IMR-90 (cell line): ENCODE measurements at places on chromosomes 16 and 17.

- no peak for DNase-seq
These were observed 593 bp upstream of the WDR45B start for GRCh38 chr17:82648742-82649331.

DNA sequence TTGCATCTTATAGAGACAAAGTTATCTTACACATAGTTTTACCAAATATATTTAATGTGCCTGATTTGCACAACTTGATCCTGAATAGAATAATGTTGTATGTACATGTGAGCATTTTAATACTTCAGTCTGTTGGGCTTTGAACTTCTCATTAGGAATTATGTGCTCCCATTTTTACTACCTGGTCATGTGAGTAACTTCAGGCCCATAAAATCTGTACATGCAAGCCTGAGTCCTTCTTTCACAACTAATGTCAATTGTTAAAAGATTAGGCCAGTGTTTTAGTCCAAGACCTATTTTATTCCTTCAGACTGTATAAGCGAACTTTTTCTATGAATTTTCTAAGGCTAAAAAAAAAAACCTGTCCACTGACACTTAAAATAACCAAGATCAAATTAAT is 715.4 kb downstream of the CDH8 start:
- DNase-seq: no peak

- DNase-seq: no peak
These were observed 7.9 kb upstream of the WFIKKN1 start for GRCh38 chr16:622920-623280.

GRCh38 chr17:83199500-83200201 is 120.2 kb downstream of the METRNL start:
- peak; percentile 49 for DNase-seq

DNA sequence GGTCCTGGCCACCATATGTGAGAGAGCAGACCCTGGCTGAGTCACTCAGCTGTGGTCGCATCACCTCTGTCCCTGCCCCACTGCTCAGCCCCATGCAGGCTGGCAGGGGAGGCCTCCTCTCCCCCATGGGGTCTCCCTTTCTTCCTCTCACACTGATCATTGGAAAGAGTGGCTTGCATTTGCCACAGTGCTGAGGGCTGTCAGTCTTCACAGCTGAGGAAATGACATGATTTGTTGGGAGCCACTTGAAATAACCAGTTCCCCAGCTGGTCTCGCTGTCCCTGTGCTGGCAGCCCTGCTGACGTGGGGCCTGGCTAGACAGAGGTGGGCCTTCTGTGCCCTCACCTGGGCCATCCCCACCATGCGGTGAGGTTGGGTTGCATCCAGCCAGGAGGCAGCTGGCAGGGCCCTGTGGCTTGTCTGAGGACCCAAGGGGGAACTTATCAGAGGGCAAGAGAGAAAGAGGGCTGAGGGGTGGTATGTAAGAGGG is 30.1 kb upstream of the MED9 start:
- no peak for DNase-seq

DNA sequence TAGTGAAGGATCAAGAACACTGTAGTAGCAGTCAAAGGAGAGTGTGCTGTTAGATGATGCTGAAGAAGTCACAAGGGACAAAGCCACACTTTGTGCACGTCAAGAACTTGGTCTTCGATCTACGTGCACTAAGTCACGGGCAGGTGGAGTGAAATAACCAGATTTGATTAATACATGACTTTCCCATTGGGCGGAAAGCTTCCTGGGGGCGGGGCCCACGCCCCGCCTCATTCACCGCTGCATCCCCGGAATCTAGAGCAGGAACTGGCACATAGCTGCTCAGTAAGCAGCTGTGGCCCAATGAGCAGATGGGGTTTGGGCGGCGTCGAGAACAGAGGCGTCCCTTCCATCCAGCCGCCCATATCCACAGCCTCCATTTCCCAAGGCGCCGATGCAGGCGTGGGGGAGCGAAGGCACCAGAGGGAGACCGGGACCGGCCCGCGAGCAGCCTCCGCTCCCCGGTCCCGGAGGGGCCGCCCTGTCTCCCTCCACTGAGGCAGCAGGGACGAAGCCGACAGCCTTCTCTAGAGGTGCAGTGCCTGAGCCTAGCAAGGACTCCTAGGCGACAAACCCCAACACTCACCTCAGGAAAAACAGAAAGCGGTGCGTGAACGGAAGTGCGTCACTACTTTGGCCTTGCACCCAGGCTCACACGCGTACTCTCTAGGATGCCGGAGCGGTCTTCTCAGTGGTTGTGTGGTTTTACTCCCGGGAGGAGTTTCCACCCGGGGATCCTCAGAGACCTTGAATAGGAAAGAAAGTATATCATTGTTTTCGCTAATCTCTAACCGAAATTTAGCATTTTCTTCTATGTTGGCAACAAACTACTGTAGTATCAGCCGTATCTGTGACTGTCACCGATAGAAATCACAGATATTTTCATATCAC is 4.9 kb downstream of the ZNF19 start:
- DNase-seq: peak; percentile 96

GRCh38 chr17:1484676-1485422 is 7.6 kb downstream of the MYO1C start:
- no peak for DNase-seq
